ENCODE measurements at places on chromosomes 2 and 18.

GRCh38 chr2:69456950-69457445 lies 19.8 kb upstream of the NFU1 start:
- DNase-seq: no peak

GRCh38 chr2:130874512-130874911 lies 37.8 kb downstream of the ARHGEF4 start:
- DNase-seq: no peak

DNA sequence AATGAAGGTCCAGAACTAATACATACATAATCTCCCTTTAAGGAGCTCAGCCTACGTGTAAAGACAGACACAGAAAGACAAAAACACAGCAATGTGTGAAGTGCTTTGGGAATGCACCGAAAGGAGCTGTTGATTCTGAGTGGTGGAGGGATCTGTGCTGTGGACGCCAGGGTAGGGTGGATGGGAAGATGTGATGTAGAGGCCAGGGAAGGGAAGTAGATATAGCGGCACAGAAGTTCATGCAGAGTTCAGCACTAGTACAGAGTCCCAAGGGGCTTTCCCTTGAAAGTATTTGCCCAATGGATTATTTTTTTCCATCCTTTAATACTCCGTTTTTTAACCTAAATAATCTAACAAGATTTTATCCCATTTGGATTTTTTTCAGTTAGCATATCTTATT lies 32.1 kb upstream of the DOCK10 start:
- no peak for DNase-seq

GRCh38 chr2:180707884-180708205 lies 272.6 kb upstream of the UBE2E3 start:
- no peak for DNase-seq

DNA sequence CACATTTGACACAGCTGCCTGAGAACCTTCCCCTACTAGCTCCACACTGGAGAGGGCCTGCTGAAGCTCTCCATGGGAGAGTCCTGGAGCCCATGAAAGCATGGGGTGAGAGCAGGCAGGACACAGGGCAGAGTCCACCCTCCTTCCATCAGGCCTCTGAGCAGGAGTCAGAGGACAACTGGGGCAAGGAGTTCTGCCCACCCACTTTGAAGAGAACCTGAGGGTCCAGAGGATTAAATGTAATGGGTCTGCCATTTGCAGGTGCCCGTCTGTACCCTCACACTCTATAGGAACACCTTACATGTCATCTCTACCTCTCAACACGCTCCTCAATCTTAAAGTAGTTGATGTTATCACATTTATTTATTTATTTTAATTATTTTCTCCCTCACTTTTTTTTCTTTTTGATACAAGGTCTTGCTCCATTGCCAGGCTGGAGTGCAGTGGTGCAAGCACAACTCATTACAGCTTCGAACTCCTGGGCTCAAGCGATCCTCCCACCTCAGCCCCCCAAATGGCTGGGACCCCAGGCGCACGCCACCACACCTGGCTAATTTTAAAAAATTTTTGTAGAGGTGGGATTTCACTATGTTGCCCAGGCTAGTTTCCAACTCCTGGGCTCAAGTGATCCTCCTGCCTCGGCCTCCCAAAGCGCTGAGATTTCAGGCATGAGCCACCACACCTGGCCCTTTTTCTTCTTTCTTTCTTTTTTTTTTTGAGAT lies 10.2 kb downstream of the ADRA2B start:
- DNase-seq: no peak

DNA sequence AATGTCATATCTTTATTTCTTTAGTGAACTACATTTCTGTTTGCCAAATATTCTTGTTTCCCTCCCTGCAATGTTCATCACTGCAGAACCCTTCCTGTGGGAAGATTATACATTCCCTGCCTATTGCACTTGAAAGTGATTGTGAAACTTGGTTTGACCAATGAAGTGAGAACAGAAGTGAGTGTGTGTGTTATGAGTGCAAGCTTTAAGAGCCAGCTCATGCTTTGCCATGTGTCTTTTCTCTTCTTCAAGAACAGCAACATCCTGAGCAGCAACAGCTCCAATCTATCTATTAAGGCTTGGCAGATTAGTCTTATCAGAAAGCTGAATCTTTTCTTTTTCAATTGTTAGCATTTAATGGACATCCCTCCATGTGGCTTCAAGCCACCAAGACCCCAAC lies 42.0 kb upstream of the UBE2E3 start:
- no peak for DNase-seq

DNA sequence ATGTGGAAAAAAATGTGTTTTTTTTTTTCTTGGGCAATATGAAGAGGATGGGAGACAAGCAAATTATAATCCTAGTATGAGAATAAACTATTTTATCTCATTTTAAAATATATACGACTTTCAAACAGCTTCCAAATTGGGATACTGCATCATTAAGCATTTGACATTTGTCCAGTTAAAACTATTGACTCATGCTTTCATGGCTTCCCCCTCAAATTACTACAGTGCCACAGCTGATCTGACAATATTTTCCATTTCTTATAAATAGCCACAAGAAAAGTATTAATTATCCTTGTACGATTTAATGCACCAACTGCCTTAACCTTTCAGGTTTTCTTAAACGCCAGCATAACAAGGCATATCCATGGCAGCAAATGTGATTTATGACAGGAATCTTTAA lies 1134.8 kb upstream of the ZEB2 start:
- no peak for DNase-seq

DNA sequence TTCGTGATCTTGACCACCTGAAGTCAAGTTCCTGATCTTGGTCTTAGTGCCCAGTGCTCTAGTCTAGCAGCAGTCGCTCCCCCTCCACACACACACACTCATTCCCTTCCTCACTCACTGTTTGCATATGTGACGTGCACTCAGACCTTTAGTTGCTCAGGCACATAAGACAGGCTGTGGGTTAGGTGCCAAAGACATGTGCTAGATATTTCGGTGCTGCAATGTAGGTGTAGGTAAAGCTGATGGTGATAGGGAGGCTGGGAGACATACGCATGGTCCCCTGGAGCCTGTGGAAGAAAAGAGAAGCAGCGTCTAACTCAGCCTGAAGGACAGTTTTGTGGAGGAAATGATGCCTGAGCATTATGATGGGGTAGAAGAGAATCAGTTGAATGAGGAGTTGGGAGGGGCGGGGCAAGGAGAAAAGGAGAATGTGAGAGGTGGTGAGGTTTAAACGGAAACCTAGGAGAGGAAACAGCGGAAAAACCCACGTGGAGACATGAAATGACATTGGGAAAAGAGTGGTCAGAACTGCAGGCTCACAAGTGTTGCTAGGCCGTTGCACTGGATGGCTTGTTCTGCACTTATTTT lies 3.8 kb downstream of the TTC39C start:
- no peak for DNase-seq

GRCh38 chr2:209389171-209389618 lies 34.7 kb upstream of the MAP2 start:
- DNase-seq: no peak

DNA sequence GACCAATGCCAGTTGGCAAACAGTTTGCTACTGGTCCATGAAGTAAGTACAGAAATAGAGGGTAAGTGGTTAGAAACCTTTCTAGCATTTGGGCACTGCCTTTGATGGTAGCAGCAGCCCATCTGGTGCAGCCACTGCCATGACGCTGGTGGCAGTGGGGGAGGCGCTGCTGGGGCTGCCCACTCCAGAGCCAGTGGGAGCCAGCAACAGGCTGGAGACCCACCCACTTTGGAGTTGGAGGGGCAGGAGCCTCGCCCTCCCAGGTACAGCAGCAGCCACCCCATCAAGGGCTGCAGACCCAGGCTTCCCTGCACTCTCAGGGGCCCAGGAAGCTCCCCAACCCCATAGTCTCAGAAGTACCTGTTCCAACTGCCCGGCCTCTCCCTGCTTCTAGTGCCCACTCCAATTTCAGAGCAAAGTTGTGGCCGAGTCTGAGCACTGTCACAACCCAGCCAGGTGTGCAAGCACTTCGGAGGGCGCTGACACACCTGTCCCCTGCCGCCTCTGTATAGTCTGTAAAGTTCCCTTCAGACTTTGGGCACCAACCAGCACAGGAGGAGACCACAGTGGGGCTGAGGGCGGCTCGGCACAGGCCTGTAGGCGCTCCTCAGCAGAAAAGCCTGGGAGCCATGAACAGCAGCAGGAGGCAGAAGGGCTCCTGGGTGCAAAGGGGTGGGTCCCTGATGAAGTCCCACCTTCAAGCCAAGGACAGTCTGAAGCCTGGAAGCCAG lies 125.6 kb upstream of the CCDC150 start:
- DNase-seq: no peak

GRCh38 chr2:41378420-41378819 lies 669.4 kb upstream of the PKDCC start:
- no peak for DNase-seq

DNA sequence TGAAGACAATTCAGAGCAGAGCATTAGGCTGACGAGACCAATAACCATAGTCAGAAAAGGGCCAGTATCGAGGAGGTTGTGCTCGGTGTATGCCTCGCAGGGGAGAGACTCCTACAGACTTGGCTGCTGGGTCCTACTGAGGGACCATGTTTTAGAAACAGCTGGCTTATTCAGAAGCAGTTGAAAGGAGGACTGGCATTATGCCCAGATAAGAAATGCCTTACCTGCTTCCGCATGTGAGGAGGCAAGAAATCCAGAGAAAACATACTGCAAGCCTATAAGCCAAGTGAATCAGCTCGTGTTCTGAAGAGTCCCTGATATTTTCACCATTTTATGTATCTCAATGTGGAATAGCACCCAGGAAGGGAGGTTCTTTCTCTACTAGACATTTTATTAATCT lies 434.7 kb downstream of the GRB14 start:
- no peak for DNase-seq

- no peak for DNase-seq
Observed at GRCh38 chr2:174750923-174751441, 13.3 kb downstream of the CHRNA1 start.

DNA sequence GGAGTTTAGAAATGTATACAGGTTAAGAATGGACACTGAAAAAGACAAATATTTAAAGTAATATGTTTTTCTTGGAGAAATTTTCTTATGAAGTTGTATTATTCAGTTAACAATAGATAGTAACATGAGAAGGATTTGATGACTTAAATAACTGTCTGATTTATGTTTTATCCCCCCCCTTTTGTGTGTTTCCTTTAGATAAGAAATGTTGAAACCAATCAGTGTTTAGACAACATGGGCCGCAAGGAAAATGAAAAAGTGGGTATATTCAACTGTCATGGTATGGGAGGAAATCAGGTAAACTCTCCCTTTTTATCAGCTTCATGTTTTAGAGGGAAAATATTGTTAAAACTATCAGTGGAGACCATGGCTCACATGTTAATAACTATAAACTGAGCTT lies 289.7 kb upstream of the KCNJ3 start:
- DNase-seq: no peak

GRCh38 chr2:118642501-118642900 lies 204.9 kb downstream of the EN1 start:
- DNase-seq: no peak

- DNase-seq: no peak
Observed at GRCh38 chr2:237485844-237486243, 1.2 kb upstream of the MLPH start.

DNA sequence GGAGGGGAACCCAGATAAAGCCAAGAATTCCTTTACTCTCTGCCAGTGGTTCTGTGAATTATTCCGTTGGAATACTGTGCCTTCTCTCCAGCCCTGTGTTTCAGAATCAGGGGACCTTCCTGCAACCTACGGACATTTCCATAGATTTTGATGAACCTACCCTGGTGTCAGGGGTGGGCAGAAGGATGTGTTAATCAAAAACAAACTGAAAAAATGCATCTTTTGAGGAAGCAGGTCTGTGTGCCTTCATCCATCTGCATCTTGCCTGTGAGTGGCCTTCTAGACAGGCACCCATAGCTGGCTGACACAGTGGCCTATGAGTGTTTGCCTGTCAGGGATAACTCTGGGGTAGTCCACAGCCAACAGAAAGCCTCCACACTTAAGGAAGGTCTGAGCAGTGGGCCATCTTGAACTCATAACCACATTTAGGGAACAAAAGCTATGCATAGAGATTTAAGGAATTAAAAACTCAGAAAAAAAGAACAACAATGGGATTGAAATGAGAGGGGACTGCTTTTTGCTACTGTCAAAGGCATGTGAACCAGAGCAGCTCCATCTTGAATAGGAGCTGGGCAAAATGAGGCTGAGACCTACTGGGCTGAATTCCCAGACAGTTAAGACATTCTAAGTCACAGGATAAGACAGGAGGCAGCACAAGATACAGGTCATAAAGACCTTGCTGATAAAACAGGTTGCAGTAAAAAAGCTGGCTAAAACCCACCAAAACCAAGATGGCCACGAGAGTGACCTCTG lies 45.9 kb upstream of the ITGA6 start:
- DNase-seq: no peak

DNA sequence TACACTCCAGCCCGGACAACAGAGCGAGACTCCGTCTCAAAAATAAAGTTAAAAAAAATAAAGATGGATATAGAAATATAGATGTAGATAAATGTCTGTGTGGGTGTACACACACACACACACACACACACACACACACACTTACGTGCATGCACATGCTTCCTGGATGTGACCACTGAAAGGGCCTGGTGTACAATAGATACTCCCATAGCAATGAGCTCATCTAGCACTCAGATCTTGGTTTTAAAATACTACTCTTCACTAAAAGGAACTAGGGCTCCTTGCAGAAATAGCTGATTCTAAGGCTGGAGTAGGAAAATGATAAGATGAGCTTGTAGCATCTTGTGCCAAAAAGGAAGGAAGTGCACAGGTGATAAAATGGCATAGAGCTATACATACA lies 39.1 kb downstream of the ROCK2 start:
- DNase-seq: no peak

GRCh38 chr2:98445683-98446581 lies 1.3 kb downstream of the INPP4A start:
- DNase-seq: no peak

DNA sequence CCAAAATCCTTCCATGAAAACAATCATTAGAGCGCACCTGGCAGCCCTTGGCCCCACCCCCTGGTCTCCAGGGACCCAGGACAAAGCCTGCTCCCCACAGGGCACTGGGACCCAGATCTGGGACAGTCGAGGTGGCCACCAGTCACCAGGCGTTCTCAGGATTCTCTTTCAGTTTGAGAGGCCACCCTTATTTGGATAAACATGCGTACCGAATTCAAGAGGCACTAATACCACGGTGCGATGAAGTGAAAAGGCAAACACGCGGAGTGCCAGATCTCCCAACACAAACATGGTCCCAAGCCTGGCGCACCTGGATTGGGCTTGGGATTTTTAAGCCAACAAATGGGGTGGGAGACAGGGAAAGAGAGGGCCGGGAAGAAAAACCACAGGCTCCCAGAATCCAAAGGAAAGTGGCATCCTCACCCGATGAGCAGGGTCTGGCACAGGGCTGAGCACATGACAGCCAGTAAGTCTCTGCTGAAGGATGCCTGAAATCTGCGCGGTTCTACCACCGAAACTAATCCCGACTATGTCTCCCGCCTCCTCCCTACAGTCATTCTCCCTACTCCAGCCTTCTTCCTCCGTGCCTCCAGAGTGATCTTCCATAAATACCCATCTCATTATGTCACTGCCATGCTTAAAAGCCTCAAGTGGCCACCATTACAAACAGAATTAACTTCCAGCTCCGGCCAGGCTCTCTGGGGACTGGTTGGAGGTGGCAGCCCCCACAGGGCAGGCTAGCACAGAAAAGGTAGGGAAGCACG lies 60.9 kb upstream of the KLHL29 start:
- DNase-seq: no peak

GRCh38 chr2:199259671-199260070 lies 198.1 kb downstream of the SATB2 start:
- DNase-seq: no peak

- DNase-seq: no peak
Observed at GRCh38 chr2:42094114-42094513, 46.3 kb downstream of the PKDCC start.

- no peak for DNase-seq
Observed at GRCh38 chr2:184971546-184972068, 373.3 kb downstream of the ZNF804A start.

Measured in type B pancreatic cell (in vitro differentiated cells).